Activated CD4-positive, alpha-beta memory T cell treated with anti-CD3 and anti-CD28 coated beads, Interleukin-2, amount 10 ng/mL, durations not matched to agents 7 days and 5 days (primary cell): ENCODE measurements at places on chromosomes 1 and 21. TPM values are rescaled to one million over a fixed set of nuclear protein-coding genes. Genes with fewer than 3 reads are reported as not detected.

The CSF3R gene
- 0.43 TPM for total RNA-seq

The PEAR1 gene
- not detected for total RNA-seq

GRCh38 chr1:97114842-97115241, 393.3 kb downstream of the PTBP2 start:
- DNase-seq: no peak

- DNase-seq: no peak
These were observed 78.9 kb downstream of the DENND1B start for GRCh38 chr1:197696372-197696771.

DNA sequence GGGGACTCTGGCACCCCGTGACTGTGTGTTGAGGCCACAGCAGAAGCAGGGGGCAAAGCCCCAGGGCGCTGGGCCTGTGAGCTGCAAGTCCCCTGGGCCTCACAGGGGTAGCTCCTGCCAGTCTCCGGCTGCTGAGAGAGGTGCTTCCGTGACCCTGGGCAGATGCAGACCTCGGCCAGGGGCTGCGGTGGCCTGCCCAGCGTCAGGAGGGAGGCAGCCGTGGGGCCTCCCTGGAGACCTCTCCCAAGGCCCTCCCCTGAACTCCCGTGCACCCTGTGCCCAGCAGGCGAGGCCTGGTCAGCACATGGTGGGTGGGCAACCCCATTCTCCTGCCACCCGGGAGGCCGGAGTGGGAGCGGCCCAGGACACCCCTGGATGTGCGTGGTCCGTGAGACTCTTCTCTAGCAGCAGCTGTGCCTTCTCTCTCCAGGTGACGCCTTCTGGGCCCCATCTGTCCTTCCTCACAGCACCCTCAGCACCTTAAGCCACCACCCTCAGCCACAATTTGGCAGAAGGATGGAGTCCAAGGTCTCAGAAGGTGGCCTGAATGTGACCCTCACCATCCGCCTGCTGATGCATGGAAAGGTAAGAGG, 85.7 kb upstream of the COL6A1 start:
- DNase-seq: no peak

GRCh38 chr1:161726473-161727255, 5.3 kb downstream of the FCRLB start:
- peak; percentile 74 for DNase-seq
